Thyroid gland (tissue), 4 donors: ENCODE measurements at places on chromosomes 2 and 18.

GRCh38 chr2:211354481-211354880, 798.1 kb downstream of the CPS1 start:
- no peak for DNase-seq
- no peaks in the 10 kb centered on the region for H3K36me3 ChIP-seq
- H3K27ac ChIP-seq: no peak overlapping the region
- H3K4me1 ChIP-seq: no peaks in the 10 kb centered on the region

DNA sequence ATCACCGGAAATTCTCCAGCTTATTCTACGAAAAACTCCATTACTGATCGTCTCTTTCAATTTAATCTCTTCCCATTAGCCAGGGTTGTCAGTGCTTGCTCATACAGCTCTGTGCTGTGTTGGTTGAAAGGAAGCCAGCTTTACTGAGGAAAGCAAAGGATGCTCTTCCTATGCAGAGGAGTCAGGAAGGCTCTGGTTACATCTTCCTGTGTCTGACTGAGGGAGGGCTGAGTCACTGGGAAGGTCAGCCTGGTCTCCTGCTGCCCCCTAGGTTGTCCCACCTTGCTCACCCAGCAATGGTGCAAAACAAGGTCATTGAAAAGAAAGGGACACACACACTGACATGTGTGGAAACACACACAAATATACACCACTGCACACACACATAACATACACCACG, 975.6 kb downstream of the DCDC2C start:
- H3K4me3 ChIP-seq: no peak overlapping the region
- no peak overlapping the region for H3K27ac ChIP-seq
- no peaks in the 10 kb centered on the region for H3K27me3 ChIP-seq
- H3K4me1 ChIP-seq: no peaks in the 10 kb centered on the region
- H3K36me3 ChIP-seq: no peaks in the 10 kb centered on the region

DNA sequence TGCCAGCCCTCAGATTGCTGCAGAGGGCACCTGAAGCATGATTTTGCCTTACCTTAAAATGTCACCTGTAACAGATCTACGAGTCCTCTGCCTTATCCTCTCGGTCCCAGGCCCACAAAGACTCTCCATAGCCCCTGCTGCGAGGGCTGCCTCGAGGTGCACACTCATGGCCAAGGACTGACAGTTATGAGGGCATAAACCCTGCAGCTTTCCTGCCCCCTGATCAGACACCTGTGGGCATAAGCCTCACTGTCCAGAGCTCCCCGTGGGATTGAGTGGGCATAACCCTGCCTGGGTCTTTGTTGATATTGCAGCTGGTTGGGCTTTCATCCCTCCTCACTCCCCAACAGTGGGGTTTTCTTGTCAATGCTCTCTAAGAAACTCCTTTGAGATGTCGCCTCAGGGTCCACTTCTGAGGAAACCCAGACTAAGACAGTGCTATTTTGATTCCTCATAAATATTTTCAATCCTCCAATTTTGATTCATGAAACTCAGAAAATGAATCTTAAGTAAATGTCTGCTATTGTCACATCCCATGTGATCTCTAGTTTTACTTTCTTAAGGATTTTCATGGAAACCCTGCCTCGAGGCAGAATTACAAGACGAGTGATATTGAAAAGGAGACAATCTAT, 108.5 kb upstream of the NCK2 start:
- H3K4me3 ChIP-seq: no peak overlapping the region
- no peaks in the 10 kb centered on the region for H3K4me1 ChIP-seq
- H3K36me3 ChIP-seq: no peaks in the 10 kb centered on the region
- DNase-seq: no peak

DNA sequence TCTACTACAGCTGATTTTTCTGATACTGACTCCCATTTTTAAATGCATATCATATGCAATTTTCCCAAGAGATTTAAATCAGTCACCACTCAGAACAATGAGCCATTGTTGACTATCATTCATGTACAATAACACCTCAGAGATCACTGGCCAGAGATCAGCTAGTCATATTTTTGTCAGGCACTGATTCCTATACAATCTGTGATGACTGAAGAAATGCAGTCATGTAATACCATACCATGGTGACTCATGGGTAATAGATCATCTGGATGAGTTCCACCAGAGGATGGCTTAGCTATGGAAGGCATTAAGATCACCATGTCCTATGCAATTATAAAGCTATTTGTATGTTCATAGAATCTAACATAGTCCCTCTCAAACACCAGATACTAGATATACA, 285.7 kb upstream of the DCC start:
- no peaks in the 10 kb centered on the region for H3K4me1 ChIP-seq
- H3K27ac ChIP-seq: no peak overlapping the region
- H3K36me3 ChIP-seq: no peaks in the 10 kb centered on the region
- H3K4me3 ChIP-seq: no peak overlapping the region
